ENCODE measurements at places on chromosomes 1 and 21. TPM values are rescaled to one million over a fixed set of nuclear protein-coding genes. Genes with fewer than 3 reads are reported as not detected.
A peak's percentile ranks its signal among the peaks of the same experiment; 100 is the strongest.

AMY2B gene
- total RNA-seq, result 10.6 TPM

CRB1 gene
- total RNA-seq, result 0.06 TPM

- H3K36me3 ChIP-seq, result no peaks in the 10 kb centered on the region
- H3K27ac ChIP-seq, result no peak overlapping the region
- no peaks in the 10 kb centered on the region for H3K27me3 ChIP-seq
- no peak for DNase-seq
- no peaks in the 10 kb centered on the region for H3K4me1 ChIP-seq
Observed at GRCh38 chr1:78355656-78356055, 135.1 kb upstream of the PTGFR start.

DNA sequence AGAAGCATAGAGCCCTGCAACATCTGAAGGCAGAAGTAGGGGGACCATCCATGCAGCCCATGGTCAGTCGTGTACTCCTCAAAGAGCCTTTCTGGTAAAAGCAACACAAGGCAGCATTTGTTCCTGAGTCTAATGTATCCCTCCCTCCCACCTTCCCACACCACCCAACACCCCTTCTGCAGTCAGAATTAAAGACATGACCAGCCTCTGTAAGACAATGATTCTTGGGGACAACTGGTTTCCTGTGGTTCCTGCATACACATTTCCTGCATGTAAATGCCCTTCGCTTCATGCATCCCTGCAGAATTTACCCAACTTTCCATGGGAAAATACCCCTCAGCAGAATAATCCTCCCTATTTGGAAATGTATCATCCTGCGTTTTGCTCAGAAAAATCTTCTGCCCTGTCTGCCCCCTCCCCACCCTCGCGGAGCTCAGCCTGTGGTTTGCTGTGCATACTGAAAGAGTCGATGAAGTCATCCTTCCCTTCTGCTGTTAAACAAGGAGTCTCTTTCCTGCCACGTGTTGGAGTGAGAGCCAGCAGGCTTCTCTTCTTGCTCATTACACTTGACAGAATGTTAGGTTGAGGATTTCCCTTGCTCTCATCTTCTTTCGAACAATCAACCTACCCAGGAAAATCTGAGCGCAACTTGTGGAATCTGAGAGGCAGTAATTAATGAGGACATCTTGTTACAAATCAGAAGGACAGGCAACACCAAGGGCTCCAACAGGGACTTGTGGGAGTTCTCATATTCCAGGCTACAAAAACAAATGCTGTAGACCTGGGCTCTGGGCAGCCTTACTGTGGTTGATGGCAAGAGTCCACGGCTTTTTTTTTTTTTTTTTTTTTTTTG is 4.7 kb downstream of the TNN start:
- H3K36me3 ChIP-seq, result no peaks in the 10 kb centered on the region
- peak; percentile 45 for DNase-seq
- no peak overlapping the region for H3K27ac ChIP-seq
- H3K4me1 ChIP-seq, result peaks cover 19% of the 10 kb centered on the region
- peak overlapping the region; percentile 51 for H3K4me3 ChIP-seq

GRCh38 chr1:167746988-167747655 is 25.3 kb downstream of the MPZL1 start:
- DNase-seq, result no peak
- no peaks in the 10 kb centered on the region for H3K27me3 ChIP-seq
- no peak overlapping the region for H3K4me3 ChIP-seq
- no peak overlapping the region for H3K27ac ChIP-seq
- peaks cover 8% of the 10 kb centered on the region for H3K4me1 ChIP-seq

- H3K4me3 ChIP-seq, result no peak overlapping the region
- peak; percentile 19 for DNase-seq
- peaks cover 42% of the 10 kb centered on the region for H3K4me1 ChIP-seq
- H3K27me3 ChIP-seq, result peaks cover 4% of the 10 kb centered on the region
- H3K36me3 ChIP-seq, result peaks cover 19% of the 10 kb centered on the region
Observed at GRCh38 chr21:35234725-35235124, 185.6 kb upstream of the RUNX1 start.

DNA sequence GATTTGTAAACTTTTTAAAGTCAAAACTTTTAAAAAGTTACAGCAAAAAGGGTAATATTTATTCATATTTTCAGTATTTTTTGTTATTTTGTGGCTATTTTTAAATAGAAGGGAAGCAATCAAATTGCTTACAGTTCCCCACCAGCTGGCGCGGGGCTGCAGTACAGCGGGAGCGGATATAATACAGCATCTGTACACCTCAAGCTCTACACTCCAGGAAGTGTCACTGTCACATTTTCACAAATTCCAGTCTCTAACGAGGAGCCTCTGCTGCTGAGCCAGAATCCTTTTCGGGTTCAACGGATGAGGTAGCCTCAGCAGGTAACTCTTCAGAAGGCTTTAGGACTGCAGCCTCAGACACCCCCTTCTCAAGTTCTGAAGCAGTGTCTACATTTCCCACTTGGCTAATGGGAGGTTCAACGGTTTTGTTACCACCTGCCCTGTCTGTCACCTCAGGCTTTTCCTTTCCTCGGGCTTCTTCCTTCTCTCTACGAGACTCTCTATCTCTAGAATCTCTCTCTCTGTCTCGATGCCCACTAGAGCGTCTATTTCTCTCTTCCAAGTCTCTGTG is 11.7 kb downstream of the SOD1 start:
- no peak for DNase-seq
- H3K4me3 ChIP-seq, result no peak overlapping the region
- H3K27ac ChIP-seq, result no peak overlapping the region
- H3K36me3 ChIP-seq, result peaks cover 42% of the 10 kb centered on the region
- peaks cover 31% of the 10 kb centered on the region for H3K4me1 ChIP-seq

GRCh38 chr1:240646571-240647240 is 34.8 kb upstream of the GREM2 start:
- no peak overlapping the region for H3K27ac ChIP-seq
- H3K4me1 ChIP-seq, result no peaks in the 10 kb centered on the region
- H3K27me3 ChIP-seq, result peaks cover 1% of the 10 kb centered on the region
- H3K4me3 ChIP-seq, result no peak overlapping the region
